MM.1S (cell line): ENCODE measurements at places on chromosomes 1 and 21.

DNA sequence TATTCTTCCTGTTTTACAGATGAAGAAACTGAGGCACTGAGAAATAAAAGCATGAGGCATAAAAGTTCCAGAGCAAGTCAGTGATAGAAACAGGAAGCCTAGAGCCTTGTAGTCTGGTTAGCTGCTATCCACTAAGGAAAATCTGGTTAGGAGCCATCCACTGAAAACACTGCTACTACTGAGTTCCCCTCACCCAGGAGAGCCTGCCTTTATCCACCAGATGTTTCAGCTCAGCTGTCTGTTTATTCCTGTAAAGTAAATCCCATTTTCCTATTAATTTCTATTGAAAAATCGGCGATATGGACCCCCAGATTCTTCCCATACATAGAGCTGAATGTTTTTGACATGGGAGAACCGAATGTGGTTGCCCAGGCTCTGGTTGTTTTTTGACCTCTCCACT is 63.7 kb upstream of the LMO4 start:
- DNase-seq = no peak

DNA sequence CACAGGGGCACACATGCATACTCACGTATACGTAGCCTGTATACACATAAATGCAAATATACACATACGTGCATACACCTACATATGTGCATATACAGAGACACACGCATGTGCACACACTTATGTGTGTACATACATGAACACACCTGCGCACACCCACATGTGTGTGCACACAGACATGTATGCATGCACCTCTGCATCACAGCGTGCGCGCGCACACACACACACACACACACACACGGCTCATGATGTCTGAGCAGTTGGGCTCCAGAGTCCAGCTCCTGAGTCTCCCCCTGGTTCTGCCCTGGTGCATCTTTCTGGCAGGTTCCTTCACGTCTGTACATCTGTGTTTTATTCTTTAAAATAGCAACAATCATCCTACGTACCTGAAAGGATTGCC is 600.5 kb downstream of the NPHP4 start:
- no peak for DNase-seq

GRCh38 chr1:62092110-62092509 is 102.5 kb upstream of the L1TD1 start:
- no peak for DNase-seq

DNA sequence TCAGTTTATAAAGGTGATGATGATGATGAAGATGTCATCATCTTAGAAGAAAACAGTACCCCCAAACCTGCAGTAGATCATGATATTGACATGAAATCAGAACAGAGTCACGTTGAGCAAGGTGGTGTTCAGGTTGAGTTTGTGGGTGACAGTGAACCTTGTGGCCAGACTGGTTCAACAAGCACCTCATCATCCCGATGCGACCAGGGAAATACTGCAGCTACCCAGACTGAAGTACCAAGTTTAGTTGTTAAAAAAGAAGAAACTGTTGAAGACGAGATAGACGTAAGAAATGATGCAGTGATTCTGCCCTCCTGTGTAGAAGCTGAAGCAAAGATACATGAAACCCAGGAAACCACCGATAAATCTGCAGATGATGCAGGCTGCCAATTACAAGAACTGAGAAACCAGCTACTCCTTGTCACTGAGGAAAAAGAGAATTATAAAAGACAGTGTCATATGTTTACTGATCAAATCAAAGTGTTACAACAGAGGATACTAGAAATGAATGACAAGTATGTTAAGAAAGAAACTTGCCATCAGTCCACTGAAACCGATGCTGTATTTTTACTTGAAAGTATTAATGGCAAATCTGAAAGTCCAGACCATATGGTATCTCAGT is 16.0 kb upstream of the CHAF1B start:
- no peak for DNase-seq

- DNase-seq = no peak
These were observed 23.9 kb downstream of the RNF2 start for GRCh38 chr1:185069202-185069772.
